ENCODE measurements at places on chromosomes 2 and 18.

- DNase-seq, result no peak
Measured at GRCh38 chr2:233332125-233332524, 22.2 kb upstream of the DGKD start.

DNA sequence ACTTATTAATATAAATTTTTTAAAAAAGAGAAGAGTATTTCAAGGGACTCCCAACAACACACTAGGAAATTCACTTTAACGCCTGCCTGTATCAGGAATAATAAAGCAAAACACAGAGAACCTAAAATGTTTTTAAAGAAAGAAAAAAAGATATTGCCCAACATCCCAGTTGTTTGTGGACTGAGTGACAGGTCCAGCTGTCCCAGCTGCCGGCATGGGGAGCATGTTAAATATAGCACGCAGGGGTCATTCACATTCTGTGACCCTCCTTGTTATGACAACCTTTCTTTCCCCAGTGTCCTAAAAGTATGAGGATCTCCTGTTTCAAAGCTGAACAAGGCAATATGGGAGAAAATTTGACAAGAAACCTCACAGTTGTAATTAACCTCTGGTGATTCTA is 4.4 kb downstream of the KLHL41 start:
- no peak for DNase-seq

- no peak for DNase-seq
Measured at GRCh38 chr2:102951249-102951648, 189.4 kb downstream of the TMEM182 start.

- no peak for DNase-seq
Measured at GRCh38 chr2:215970425-215970824, 42.9 kb downstream of the MREG start.

GRCh38 chr2:209331291-209331844 is 92.5 kb upstream of the MAP2 start:
- no peak for DNase-seq

DNA sequence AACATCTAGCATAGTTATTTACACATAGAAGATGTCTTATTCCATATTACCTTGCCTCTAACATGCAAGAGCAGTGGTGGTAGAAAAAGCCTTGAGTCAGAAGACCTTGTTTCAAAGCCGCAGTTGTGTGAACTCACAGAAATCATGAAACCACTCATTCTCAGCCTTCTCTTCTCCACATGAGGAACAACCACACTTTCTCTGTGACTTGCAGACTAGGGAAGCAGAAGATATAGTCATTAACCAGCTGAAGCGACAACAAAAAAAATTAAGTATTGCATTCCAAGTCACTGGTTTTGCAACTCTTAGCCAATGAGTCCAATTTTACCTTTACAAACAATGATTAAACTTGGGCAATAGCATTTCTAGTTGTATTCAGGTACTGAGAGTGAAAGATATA is 19.0 kb downstream of the TWSG1 start:
- DNase-seq, result no peak

DNA sequence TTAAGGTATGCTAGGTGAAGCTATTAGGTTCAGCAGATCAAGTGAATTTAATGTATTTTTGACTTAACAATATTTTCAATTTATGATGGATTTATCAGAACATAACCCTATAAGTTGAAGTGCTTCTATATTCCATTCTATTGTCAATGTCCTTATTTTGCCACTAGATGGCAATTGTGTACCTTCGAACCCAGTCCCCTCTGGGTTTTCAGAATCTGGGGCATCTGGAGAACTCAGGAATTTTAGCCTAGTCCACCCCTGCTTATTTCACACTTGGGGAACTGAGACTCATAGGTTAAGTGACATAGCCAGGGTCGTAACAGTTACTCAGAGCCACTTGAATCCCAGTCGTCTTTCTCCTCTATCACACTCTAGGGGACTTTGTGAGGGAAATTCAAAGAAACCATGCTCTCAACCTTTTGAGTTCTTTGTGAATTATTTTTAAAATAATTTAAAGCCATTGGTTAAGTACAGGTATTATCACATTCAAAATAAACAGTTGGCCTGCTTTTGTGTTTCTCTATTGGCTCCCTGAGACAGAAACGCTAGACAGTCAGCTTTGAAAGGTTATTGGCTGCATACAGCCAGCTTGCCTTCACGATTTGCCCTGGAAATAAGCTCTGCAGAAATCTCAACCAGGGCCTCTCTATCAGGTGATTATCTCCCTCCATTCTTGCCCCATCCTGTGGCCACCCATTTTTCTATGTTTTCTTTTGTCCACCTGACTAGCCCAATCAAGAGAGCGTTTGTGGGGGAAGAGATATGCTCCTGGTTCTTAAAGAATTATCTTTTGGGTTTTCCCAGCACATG is 145.0 kb downstream of the TTC27 start:
- no peak for DNase-seq

GRCh38 chr2:179675435-179675834 is 186.0 kb downstream of the ZNF385B start:
- DNase-seq, result no peak

- DNase-seq, result no peak
Measured at GRCh38 chr2:20128506-20129330, 77.3 kb upstream of the LAPTM4A start.
